ENCODE measurements at places on chromosomes 6 and 20.

- no peaks in the 10 kb centered on the region for H3K36me3 ChIP-seq
- DNase-seq: peak; percentile 90
- H3K27me3 ChIP-seq: no peaks in the 10 kb centered on the region
Observed at GRCh38 chr6:52725535-52726192, 37.6 kb downstream of the GSTA2 start.

- no peaks in the 10 kb centered on the region for H3K36me3 ChIP-seq
- no peak overlapping the region for H3K4me3 ChIP-seq
- DNase-seq: no peak
- no peaks in the 10 kb centered on the region for H3K27me3 ChIP-seq
Observed at GRCh38 chr6:126926926-126927325, 191.5 kb upstream of the RSPO3 start.

DNA sequence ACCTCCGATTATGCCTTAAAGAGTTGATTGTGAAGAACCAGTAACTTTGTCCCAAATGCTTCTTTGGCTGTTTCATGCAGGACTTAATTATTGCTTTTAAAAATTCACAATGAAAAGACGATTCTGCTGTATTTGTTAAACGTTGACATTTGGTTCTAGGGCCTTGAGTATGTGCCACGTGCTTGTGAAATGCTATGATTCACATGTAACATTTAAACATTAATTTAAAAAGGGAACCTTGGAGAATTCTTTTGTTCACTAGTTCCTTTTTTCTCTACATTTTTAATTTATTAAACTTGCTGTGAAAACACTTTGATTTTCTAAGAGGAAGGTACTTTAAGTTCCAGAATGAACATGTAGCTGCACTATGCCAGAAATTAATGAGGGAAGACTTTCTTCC lies 9.5 kb downstream of the GZF1 start:
- H3K36me3 ChIP-seq: peaks cover 3% of the 10 kb centered on the region
- H3K27me3 ChIP-seq: no peaks in the 10 kb centered on the region
- DNase-seq: no peak
- no peak overlapping the region for H3K27ac ChIP-seq
- no peaks in the 10 kb centered on the region for H3K4me1 ChIP-seq
- no peak overlapping the region for H3K4me3 ChIP-seq

DNA sequence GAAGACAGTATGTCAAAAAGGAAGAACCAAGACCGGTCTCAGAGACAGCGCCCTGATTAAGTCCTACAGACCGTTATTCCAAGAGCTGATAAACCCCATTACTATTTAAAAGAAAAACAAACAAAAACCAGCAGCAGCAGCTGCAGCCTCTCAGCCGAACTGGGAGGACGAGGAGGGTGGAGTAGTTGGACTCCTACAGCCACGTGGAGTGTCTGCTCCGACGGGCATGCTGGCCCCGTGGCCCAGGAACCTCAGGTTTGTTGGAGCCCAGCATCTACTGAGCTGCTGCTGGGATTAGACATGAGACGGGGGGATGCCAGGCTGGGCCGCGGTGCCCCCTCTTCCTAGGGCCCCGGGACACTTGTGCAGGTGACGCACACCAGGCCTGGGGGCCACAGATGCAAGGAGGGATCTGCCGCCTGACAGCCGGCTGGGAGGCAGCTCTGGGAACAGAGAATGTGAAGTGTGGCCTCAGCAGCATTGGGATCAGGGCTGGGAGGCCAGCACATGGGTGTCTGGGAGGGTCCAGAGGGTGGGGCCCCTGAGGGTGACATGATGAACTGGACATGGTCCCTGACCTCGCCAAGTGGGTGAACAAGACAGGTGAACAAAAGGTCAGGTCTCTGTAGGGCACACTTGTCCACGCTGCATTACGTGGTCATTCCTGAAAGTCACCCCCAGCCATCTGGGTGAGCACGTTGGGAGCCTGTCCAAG lies 2.9 kb upstream of the ZBTB46 start:
- peaks cover 27% of the 10 kb centered on the region for H3K4me1 ChIP-seq
- no peaks in the 10 kb centered on the region for H3K36me3 ChIP-seq
- H3K4me3 ChIP-seq: no peak overlapping the region
- no peak for DNase-seq

- no peak overlapping the region for H3K4me3 ChIP-seq
- no peaks in the 10 kb centered on the region for H3K27me3 ChIP-seq
- H3K27ac ChIP-seq: no peak overlapping the region
- H3K36me3 ChIP-seq: no peaks in the 10 kb centered on the region
Observed at GRCh38 chr6:128966934-128967333, 84.0 kb downstream of the LAMA2 start.

DNA sequence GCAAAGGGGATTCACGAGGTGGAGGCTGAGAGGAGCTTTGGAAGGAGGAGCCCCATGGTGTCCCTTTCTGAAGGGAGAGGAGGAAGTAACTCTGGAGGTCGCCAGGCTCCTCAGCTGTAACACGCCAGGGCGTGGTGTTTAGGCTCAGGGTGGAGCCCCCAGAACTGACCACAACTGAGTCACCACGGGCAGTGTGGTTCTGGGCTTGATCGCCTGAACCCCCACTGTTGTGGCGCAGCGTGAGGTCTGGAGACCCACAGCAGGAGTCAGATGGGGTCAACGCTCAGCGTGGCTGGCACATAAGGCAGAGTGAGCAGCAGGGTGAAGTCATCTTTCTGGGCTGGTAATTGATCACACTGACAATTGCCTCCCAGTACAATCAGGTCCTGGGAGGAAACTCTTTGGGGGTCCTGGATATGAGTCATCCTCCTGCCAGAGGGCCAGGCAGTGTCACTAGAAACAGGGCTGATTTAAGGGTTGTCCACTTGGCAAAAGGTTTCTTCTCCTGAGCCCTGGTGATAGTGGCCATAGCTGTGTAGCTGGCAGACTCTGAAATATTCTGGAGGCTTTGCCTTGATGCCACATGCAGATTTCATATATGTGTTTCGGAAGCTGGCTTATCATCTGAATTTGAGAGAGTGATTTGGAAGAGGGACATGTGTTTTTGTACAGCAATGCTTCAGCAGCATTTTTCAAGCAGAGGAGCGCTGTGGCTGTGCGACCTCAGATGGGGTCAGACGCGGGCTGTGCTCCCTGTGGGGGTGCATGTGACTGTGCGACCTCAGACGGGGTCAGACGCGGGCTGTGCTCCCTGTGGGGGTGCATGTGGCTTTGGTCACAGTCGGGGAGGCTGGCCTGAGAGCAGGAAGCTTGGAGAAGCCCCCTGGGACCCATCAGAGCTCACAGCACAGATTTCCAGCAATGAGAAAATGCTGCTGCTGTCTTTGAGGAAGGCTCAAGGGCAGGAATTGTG lies 50.0 kb downstream of the SYNJ2 start:
- no peak overlapping the region for H3K4me3 ChIP-seq
- no peak for DNase-seq
- H3K4me1 ChIP-seq: peaks cover 2% of the 10 kb centered on the region
- no peaks in the 10 kb centered on the region for H3K27me3 ChIP-seq
- peak overlapping the region; percentile 56 for H3K27ac ChIP-seq

DNA sequence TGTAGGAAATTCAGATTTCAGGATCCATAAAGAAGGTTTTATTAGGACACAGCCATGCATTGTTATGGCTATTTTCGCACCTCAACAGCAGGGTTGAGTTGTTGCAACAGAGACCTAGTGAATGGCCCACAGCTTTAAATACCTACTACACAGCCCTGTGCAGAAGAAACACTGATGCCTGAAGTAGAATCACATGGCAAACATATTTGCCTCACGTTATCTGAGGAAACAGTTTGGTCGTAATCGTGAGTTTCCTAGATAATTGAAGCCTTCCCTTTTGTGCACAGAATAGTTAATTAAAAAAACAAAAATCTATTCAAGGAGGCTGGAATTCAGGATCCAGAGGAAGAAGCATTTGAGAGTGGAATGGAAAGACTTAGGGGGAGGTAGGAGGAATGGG lies 55.1 kb downstream of the GCNT2 start:
- H3K36me3 ChIP-seq: peaks cover 22% of the 10 kb centered on the region
- no peaks in the 10 kb centered on the region for H3K4me1 ChIP-seq
- no peak for DNase-seq

- H3K27ac ChIP-seq: no peak overlapping the region
- DNase-seq: no peak
- H3K27me3 ChIP-seq: no peaks in the 10 kb centered on the region
Observed at GRCh38 chr6:20708367-20709124, 174.3 kb downstream of the CDKAL1 start.

DNA sequence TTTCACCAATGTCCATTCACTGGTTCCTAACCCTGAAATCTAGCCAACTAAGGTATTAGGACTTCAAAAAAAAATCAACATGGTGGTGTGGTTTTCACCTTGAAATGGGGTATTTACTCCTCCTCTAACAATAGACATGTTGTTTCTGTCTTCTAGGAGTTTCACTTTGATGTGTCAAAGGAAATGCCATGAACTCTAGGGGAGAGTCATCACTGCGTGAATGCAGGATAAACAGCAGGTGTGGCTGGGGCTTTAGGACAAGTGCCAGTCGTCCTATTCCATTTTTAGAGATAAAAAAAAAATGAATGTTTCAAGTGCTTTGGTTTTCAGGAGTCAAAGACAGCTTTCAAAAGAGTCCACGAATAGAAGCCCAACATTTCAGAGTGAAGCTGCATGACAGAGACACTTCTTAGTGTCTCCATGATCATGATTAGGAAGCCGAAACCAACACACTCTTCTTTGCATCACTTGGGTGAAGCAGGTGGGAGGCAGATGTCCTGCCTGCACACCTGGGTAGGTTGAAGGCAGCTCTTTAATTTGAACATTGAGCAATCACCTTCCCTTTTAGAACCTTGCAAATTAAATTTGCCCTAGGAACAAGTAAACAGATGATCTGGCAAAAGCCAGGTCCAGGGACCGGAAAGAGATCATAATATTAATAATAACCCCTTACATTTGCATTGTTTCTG lies 328.5 kb upstream of the PRDM1 start:
- peaks cover 7% of the 10 kb centered on the region for H3K4me1 ChIP-seq
- H3K4me3 ChIP-seq: no peak overlapping the region
- H3K27me3 ChIP-seq: no peaks in the 10 kb centered on the region
- H3K36me3 ChIP-seq: no peaks in the 10 kb centered on the region

DNA sequence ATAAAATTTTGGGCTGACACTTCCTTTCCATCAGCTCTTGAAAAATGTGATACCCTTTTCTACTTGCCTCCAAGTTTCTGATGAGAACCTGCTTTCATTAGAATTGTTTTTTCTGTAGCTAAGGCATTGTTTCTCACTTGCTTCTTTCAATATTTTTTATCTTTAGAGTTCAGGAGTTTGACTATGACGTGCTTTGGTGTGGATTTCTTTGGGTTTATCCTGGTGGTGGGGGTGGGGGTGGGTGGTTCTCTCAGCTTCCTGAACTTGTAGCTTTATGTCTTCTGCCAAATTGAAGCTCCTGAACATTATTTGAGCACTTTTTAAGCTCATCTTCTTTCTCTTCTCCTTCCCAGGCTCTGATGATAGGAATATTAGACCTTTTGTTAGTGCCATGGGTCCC lies 11.4 kb downstream of the ZNF831 start:
- no peaks in the 10 kb centered on the region for H3K27me3 ChIP-seq
- no peaks in the 10 kb centered on the region for H3K36me3 ChIP-seq
- peaks cover 6% of the 10 kb centered on the region for H3K4me1 ChIP-seq
- no peak overlapping the region for H3K27ac ChIP-seq

GRCh38 chr6:63267828-63268227 lies 52.0 kb downstream of the LGSN start:
- no peaks in the 10 kb centered on the region for H3K27me3 ChIP-seq
- no peak overlapping the region for H3K4me3 ChIP-seq
- no peaks in the 10 kb centered on the region for H3K36me3 ChIP-seq
- DNase-seq: no peak
- no peak overlapping the region for H3K27ac ChIP-seq
- no peaks in the 10 kb centered on the region for H3K4me1 ChIP-seq

GRCh38 chr6:134519465-134519864 lies 201.6 kb upstream of the SGK1 start:
- H3K4me3 ChIP-seq: no peak overlapping the region
- H3K27me3 ChIP-seq: no peaks in the 10 kb centered on the region
- DNase-seq: no peak
- H3K27ac ChIP-seq: no peak overlapping the region

GRCh38 chr20:43528258-43528875 lies 20.9 kb downstream of the L3MBTL1 start:
- H3K4me3 ChIP-seq: no peak overlapping the region
- no peak overlapping the region for H3K27ac ChIP-seq

DNA sequence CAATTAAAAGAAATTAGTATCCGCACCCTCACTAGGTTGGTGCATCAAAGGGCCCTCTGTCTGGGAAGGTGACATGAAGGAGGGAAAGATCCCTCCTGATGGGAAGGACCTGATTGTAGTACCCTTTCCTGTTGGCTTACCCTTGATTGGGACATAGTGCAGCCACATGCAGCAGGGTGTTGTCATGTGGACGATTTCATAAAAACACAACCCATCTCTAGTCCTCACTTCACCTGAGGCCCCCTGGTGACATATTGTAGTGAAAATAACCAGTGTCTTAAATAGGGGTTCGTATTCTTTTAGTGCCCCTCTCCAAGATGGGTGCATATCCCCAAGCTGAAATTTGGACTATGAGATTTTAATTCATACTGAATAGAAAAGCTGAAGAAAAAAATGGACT lies 97.3 kb downstream of the SLX4IP start:
- H3K27ac ChIP-seq: no peak overlapping the region
- no peak for DNase-seq
- no peak overlapping the region for H3K4me3 ChIP-seq
- no peaks in the 10 kb centered on the region for H3K36me3 ChIP-seq

DNA sequence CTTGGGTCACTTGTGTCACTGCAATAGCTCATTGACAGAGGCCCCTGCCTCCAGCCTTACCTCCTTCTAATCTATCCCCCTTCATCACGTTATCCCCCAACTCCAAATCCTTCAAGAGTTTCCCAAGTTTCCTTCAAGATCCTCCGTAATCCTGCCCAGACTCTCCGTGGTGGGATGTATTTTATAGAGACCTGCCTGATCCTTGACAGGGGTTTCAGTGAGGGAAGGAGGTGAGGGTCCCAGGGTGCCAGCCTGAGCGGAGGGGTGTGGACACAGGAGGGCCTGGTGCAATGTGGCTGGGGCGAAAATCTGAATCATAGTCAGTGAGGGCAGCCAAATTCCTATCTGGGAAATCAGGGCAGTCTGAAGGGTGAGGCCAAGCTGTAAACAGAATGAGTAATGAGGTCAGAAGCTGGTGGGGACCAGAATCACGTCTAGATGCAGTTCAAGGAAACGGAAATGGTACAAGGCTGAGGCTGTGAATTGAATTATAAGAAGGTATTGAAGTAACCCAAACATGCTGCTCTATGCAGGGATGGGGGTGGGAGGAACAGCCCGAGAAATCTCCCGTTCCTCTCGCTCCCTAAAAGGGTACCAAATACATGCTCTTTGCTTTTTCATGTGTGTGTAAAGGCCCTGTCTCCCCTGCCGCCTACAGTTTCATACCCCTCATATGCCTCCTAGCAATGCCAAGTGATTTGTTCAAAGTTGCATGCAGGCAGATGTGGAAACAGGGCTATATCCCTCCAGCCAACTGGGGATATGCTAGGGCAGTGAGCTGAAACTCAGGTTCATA lies 35.4 kb upstream of the PIM1 start:
- no peaks in the 10 kb centered on the region for H3K27me3 ChIP-seq
- peaks cover 77% of the 10 kb centered on the region for H3K4me1 ChIP-seq
- peak overlapping the region; percentile 82 for H3K27ac ChIP-seq
- peak; percentile 91 for DNase-seq
- no peaks in the 10 kb centered on the region for H3K36me3 ChIP-seq

- no peaks in the 10 kb centered on the region for H3K27me3 ChIP-seq
- no peaks in the 10 kb centered on the region for H3K36me3 ChIP-seq
- H3K4me3 ChIP-seq: no peak overlapping the region
- H3K27ac ChIP-seq: no peak overlapping the region
Observed at GRCh38 chr6:22647719-22648118, 78.4 kb downstream of the HDGFL1 start.

- no peaks in the 10 kb centered on the region for H3K4me1 ChIP-seq
- H3K36me3 ChIP-seq: no peaks in the 10 kb centered on the region
- H3K27ac ChIP-seq: no peak overlapping the region
- no peak overlapping the region for H3K4me3 ChIP-seq
- H3K27me3 ChIP-seq: peaks cover 3% of the 10 kb centered on the region
Observed at GRCh38 chr6:90402831-90403192, 106.2 kb upstream of the BACH2 start.
